ENCODE measurements at places on chromosomes 11 and 22.

DNA sequence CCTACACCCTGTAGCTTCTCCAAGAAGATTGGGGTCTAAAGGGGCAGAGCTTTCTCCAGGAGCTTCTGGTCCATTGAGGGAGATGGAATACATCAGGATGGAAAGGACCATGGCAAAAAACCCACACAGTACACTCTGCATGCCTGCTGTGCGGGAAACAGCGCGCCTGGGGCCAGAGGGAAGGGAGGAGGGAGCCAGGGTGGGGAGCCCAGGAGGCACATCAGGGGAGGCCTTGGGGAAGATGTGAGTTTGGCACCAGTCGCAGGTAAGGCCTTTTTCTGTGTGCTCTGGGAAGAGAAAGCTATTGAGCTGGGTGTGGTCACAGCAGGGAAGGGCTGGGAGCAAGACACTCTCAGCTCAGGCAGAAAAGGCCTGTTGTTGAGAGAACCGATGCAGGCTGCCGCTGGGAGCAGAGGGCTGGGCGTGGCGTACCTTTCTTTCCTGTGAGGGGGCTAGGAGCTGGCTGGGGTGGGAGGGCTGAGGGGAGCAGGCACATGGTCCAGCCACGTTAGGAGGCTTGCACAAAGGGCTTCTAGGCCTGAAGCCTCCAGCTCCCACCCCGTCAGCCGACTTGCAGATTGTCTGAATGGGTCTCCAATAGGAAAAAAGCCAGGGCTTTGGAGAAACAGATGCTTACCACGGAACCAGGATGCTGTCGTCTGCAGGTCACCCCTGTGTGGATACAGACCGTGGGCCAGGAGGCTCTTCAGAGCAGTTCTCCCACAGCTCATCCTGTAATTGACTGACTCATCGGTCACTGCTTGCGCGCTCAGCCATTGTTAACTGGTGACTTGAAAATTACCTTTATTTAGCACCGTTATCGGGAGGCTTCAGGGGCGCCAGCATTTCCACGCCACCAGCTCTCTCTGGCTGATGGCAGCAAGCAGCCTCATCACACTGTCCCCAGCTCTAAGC, 237.3 kb downstream of the ST3GAL4 start:
- no peak for DNase-seq

GRCh38 chr22:30535182-30535581, 11.4 kb downstream of the SEC14L6 start:
- DNase-seq, result no peak

- no peak for DNase-seq
Measured at GRCh38 chr22:29658176-29658575, 54.7 kb downstream of the NF2 start.

GRCh38 chr22:42942351-42942750, 72.6 kb downstream of the PACSIN2 start:
- DNase-seq, result no peak

DNA sequence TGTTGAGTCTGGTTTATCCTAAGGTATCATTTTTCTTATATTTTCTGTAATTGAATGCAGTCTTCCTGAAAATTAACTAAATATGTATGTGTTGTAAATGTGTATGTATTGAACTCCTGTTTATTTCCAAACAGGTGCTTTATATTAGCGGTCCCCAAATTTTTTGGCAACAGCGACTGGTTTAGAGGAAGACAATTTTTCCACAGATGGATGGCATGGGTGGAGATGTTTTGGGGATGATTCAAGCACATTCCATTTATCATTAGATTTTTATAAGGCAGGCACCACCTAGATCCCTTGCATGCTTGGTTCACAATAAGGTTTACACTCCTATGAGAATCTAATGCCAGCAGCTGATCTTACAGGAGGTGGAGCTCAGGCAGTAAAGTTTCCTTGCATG, 210.5 kb upstream of the ANO3 start:
- DNase-seq, result no peak

DNA sequence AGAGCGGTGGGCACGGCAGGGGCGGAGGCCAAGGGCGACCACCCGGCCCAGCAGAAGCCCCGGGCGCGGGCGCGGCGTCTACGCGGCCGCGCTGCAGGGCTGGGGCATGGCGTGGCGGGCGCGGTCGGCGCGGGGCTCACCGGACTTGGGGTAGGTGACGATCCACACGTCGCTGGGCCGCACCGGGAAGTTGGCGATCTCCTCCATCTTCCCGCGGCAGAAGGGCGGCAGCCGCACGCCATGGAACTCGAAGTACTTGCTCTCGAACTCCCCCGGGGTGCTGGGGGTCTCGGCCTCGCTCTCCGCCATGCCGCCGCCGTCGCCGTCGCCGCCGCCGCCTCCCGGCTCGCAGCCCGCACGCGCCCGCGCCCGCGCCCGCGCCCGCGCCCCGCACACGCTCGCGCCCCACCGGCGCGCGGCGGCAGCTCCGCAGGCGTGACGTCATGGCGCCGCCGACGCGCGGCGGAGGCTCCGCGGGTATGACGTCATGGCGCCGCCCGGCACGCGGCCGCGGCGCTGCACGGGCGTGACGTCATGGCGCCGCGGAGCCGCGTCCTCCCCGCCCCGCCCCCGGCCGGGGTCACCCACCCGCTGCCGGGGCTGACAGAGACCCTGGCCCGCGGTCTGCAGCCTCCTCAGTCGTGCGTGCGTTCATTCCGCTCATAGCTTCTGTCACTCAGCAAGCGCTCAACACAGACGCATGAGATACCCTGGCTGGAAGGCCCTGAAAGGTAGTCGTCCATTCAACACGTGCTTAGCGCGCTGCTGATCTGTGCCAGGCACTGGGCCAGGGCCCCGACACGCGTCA, at the start of gene SULT4A1:
Gene SULT4A1 (minus strand): TSS at position 440 of the 808 bp plus-strand sequence. CDS start 131 bp downstream, at position 309.
- no peak for DNase-seq

- DNase-seq, result no peak
Measured at GRCh38 chr11:14223636-14224288, 135.2 kb downstream of the RRAS2 start.

DNA sequence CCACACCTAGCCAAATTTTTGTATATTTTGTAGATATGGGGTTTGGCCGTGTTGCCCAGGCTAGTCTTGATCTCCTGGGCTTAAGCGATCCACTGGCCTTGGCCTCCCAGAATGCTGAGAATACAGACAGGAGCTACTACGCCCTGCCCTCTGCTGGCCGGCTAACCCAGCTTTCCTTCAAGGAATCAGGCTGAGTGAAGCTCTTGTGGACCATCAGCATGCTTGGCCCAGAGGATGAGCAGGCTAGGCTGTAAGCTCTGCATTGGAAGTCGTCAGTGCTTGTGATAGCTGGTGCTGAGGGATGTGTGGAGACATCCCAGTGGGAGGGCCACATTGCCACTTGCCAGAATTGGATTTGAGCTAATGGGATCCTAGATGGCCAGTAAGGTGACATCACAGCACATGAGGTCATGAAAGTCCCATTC, 60.6 kb downstream of the MED15 start:
- DNase-seq, result no peak

GRCh38 chr11:84905411-84905810, 721.7 kb downstream of the DLG2 start:
- DNase-seq, result no peak

- no peak for DNase-seq
Measured at GRCh38 chr11:107301878-107302277, 155.7 kb downstream of the CWF19L2 start.

DNA sequence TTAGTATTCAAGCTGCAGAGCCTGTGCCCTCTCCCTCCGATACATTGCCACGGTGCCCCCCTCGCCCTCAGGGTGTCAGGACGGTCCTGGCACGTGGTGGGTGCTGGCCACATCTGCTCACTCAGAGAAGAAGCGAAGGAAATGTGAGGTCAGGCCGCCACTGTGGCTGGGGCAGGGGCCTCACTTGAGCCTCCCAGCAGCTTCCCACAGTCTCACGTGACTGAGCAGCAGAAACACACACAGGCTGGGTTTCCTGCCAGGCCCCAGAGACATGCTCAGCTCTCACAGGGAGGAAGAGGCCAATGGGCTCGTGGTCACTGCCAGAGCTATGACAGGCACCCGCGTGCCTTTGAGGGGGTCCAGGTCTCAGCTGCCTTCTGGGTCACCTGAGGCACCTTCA, 37.9 kb upstream of the PRR5 start:
- DNase-seq, result no peak

DNA sequence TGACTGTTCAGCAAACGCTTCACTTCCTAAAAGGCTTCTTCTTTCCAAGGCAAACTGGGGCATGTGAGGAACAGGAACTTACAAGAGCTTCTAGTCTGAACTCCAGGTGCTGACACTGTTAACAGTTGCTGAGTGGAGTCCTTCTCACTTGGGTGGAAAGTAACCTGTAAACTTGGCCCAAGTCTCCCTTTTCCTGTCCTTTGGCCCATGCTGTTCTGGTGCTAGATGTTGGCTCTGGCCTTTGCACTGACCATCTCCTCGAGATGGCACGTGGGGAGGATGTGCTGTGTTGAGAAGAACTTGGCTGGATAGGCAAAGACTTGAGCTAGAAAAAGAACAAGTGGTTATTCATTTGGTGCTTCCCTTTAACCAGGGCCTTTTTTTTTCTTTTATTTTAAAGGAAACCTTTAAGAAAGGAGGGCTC, 53.6 kb downstream of the PTPRJ start:
- DNase-seq, result no peak

DNA sequence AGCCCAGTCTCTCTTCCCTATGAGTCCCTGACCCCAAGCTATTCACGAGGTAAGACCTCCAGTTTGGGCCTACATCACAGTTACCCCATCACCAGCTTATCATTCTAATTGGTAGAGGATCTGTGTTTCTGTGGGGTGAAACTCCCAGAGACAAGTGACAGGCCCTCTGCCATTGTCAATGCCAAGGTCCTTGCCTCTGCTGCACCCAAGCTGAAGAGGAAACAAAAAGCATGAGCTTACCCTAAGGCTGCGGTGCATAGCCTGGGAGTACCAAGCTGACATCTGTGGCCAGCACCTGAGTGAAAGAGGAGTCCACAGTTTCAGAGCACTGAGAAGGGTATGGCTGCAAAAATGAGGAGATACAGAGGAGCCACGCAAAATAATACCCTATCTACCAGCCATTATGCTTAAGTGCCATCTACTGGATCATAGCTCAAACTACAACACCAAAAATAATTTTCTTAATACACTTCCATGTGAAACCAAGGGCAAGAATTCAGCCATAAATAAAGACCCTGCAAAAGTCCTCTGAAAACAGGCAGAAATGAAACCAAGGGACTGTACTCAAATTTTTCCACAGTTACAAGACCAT, 62.3 kb upstream of the ANO5 start:
- DNase-seq, result no peak

- no peak for DNase-seq
Measured at GRCh38 chr11:68181719-68182451, 31.2 kb downstream of the KMT5B start.

DNA sequence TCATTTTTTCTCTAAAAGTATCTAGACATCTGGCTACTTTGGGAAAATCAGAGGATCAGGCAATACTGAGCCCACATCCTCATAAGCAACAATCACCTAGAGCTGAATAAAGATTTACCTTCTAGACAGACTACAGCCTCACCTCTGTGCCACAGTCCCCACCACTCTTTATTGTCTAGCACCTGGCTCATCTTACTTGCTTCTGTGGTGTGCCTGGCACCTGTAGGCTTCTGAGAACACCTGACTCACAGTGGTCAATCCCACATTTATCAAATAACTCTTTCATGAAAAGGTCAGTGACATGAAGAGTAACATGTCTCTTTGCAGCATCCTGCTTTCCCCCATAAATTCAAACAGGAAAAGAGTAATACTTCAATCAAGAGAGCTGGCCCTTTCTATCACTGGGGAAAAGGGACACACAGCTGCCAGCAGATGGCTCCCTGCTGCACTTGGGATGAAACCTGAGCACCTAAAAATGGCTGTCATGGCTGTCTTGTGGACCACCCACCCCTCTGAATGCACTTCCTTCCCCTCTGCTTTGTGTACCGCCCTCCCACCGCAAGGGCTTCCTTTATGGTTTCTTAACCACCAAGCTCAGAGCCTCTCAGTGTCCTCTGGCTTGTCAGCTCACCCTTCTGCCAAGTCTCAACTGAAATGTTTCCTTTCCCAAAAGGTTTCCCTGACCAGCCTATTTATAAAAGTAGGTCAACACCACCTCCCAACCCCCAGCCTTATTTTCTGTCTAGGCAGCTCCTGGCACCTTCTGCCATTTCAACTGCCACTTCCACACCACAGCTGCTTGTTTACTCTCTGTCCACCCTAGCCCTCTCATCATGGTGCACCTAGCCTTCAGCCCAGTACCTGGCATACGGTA, 9.3 kb downstream of the TFIP11 start:
- no peak for DNase-seq

- DNase-seq, result no peak
Measured at GRCh38 chr11:47350315-47350714, 2.2 kb downstream of the MYBPC3 start.

GRCh38 chr11:69102732-69103615, 52.8 kb upstream of the SMIM38 start:
- no peak for DNase-seq

GRCh38 chr22:40403141-40403540, 32.7 kb downstream of the SGSM3 start:
- no peak for DNase-seq

GRCh38 chr11:1077033-1077416, 2.4 kb downstream of the MUC2 start:
- no peak for DNase-seq

GRCh38 chr22:45261407-45262088, 20.9 kb upstream of the KIAA0930 start:
- no peak for DNase-seq

GRCh38 chr11:19711911-19712280, 741 bp upstream of the NAV2 start:
- DNase-seq, result no peak

- no peak for DNase-seq
Measured at GRCh38 chr11:68342459-68343158, 30.2 kb downstream of the LRP5 start.

GRCh38 chr22:29370537-29370936, 17.8 kb downstream of the AP1B1 start:
- no peak for DNase-seq

DNA sequence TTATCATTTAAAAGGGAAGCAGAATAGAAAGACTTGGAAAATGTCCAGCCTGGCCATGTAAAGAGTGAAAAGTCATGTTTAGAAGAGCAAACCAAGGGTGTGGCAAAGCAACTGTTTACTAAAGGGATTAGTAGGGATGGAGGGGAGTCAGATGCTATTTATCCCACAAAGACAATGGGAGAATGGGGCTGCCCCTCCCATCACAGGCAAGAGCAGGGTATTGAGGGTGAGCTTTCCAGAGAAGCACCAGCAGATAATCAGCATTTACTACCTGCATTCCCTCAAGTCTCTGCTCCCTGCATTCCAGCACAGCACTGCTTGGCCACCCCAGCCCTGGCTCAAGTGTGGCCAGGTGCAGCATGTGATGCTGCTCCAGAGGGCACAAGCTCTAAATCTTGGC, 18.5 kb upstream of the QSER1 start:
- DNase-seq, result no peak

GRCh38 chr22:36274531-36274930, 21.6 kb downstream of the APOL1 start:
- no peak for DNase-seq

- DNase-seq, result no peak
Measured at GRCh38 chr11:66473608-66474515, 6.4 kb upstream of the DPP3 start.

Measured in keratinocyte (primary cell).